ENCODE measurements at places on chromosomes 11 and 22. TPM values are rescaled to one million over a fixed set of nuclear protein-coding genes. Genes with fewer than 3 reads are reported as not detected.

GRCh38 chr22:41401781-41402648, 20.3 kb downstream of the TEF start:
- no peak for DNase-seq

GRCh38 chr11:112518371-112518770, 257.7 kb upstream of the PLET1 start:
- DNase-seq, result no peak

NCAM1 gene
- total RNA-seq, result 6.0 TPM

GRCh38 chr22:23187871-23188700, 7.8 kb downstream of the BCR start:
- DNase-seq, result no peak

DNA sequence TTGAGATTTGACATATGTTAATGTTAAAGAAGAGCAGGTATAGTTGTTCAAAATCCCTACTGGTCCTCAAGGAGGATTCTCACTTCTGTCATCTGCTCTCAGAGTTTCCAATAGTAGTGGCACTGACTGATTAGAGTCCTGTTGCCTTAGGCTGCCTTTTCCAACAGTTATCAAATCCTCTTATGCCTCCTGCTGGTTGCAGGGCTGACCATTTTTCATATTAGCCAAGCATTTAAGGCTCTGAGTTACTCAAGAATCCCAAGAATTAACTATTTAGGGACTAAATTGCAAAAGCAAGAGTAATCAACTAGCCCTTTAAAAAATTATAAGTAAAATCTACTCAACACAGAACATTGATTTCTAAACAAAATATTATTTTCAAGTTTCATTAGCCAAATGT, 212.0 kb upstream of the CHORDC1 start:
- no peak for DNase-seq
